ENCODE measurements at places on chromosomes 11 and 22. TPM values are rescaled to one million over a fixed set of nuclear protein-coding genes. Genes with fewer than 3 reads are reported as not detected.

APLNR gene
- not detected for polyA plus RNA-seq

SAA1 gene
- not detected for polyA plus RNA-seq

PDE2A gene
- polyA plus RNA-seq, result 1.0 TPM

OR52E8 gene
- polyA plus RNA-seq, result not detected

LGALS12 gene
- not detected for polyA plus RNA-seq

ASRGL1 gene
- polyA plus RNA-seq, result 1.2 TPM

OR8A1 gene
- polyA plus RNA-seq, result not detected

Measured in GM23248 (cell line).